ENCODE measurements at places on chromosomes 2 and 18.

- no peak for DNase-seq
- H3K36me3 ChIP-seq = no peaks in the 10 kb centered on the region
- no peak overlapping the region for H3K27ac ChIP-seq
- peaks cover 7% of the 10 kb centered on the region for H3K4me1 ChIP-seq
- no peaks in the 10 kb centered on the region for H3K27me3 ChIP-seq
These were observed 6.5 kb upstream of the THOC1 start for GRCh38 chr18:274313-274712.

DNA sequence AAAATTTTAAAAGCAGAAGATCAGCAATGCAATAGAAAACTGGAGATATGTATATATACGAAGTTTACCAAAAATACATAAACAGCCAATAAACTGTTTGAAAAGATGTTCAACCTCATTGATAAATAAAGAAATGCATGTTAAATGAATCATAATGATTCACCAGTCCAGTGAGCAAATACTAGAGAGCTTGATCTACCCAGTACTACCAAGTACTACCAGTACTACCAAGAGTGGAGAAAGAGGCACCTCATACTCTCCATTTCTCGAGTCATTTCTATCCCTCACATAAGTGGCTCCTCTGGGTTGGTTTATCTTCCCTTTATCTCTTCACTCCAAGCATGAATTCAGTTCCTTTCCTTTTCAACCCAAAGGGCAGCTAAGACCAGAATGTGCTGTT lies 138.9 kb downstream of the MREG start:
- H3K4me1 ChIP-seq = peaks cover 1% of the 10 kb centered on the region
- no peak overlapping the region for H3K4me3 ChIP-seq
- no peak for DNase-seq
- no peaks in the 10 kb centered on the region for H3K27me3 ChIP-seq

DNA sequence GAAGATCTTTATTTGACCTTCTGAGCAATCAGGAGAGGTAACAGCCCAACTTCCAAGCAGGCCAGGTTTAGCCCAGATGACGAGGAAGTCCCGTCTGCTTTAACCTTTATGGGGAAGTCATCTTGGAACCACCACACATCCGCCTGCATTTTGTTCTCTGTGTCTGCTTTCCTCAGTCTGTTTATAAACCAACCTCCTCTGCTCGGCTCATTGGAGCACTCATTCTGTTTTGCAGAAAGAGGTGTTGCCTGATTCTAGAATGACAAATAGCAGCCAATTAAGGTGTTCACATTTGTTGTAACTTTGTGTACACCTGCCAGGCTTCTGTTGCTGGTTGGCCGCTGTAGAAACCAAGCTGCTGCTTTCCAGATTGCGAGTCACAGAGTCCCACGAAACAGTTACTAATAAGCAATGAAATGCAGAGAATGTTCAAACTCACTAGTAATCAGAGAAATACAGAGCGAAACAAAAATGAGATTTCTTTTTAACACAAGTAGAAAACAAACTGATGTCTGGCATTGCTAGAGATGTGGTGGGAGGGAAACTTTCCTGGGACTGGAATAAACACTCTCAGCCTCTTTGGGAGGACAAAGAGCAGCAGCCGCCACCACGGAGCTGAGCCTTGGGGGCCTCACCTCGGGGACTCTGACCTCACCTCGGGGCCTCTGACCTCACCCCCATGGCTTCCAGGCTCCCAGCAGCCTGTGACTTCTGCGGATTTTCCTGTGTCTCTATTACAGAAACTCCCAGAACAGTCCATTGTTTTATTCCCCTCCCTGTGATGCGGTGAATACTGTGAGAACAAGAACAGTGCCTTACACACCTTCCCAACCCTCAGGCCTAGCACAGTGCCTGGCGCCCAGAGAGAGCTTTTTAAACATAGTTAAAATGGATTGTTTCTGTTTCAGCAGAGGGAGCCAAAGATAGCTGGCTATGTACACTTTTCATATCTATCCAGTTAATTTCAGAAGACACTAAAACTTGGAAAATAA lies 64.0 kb downstream of the MBP start:
- peaks cover 19% of the 10 kb centered on the region for H3K4me1 ChIP-seq
- DNase-seq = no peak
- H3K27me3 ChIP-seq = no peaks in the 10 kb centered on the region
- no peak overlapping the region for H3K4me3 ChIP-seq

DNA sequence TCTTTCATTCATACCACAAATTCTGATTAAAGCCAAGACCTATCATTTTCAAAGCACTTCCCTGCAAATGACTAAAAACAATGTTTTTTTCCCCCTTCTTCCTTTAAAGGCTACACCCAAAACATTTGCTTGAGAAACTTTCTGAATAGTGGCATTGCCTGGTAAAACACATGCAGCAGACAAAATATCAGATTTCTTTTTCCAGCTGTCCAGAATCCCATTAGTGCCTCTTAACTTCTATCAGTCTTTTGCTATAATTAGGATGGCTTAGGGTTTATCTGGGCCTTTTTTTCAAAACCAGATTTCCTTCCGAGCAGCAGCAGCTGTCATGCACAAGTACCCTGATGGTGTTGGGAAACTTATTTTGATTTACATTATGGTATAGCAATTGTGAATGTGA lies 50.6 kb downstream of the ALPK2 start:
- H3K36me3 ChIP-seq = no peaks in the 10 kb centered on the region
- H3K27me3 ChIP-seq = peaks cover 21% of the 10 kb centered on the region
- H3K27ac ChIP-seq = no peak overlapping the region

DNA sequence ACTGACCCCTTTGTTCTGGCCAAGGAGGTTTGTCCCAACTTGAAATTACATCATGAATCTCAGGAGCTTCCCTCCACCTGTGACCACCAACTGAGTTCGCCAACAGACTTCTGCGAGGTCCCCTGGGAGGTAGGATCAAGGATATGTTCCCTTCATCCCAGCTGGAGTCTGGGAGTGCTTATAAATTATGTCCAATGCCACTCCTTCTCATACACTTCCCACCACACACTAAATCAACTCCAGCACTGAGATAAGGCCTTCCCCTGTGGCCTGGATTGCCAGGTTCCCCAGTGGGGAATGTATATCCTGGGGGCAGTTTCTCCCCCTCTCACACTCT lies 99.2 kb downstream of the RND3 start:
- peaks cover 2% of the 10 kb centered on the region for H3K36me3 ChIP-seq
- H3K27ac ChIP-seq = no peak overlapping the region
- no peaks in the 10 kb centered on the region for H3K27me3 ChIP-seq
- peaks cover 5% of the 10 kb centered on the region for H3K4me1 ChIP-seq
- DNase-seq = no peak

DNA sequence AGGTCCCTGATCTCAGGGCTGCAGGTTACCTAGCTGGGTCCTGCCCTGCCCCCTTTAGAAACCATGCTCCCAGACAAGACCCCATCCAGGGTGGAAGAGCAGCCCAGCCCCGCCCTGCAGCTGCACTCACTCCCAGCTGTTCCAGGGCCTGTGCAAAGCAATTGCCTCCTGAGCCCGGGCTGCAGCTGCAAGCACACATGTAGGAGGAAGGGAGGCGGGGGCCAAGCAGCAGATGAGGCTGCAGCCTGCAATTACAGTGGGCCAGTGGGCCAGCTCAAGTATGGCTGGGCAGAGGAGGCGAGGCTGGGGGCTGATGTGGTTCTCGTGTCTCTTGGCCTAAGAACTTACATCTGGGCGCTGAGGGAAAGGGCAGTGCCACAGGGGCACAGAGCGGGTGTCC lies 65.4 kb upstream of the TUBA3E start:
- peaks cover 26% of the 10 kb centered on the region for H3K27me3 ChIP-seq
- no peaks in the 10 kb centered on the region for H3K36me3 ChIP-seq
- no peak overlapping the region for H3K4me3 ChIP-seq
- DNase-seq = no peak
- H3K27ac ChIP-seq = no peak overlapping the region

DNA sequence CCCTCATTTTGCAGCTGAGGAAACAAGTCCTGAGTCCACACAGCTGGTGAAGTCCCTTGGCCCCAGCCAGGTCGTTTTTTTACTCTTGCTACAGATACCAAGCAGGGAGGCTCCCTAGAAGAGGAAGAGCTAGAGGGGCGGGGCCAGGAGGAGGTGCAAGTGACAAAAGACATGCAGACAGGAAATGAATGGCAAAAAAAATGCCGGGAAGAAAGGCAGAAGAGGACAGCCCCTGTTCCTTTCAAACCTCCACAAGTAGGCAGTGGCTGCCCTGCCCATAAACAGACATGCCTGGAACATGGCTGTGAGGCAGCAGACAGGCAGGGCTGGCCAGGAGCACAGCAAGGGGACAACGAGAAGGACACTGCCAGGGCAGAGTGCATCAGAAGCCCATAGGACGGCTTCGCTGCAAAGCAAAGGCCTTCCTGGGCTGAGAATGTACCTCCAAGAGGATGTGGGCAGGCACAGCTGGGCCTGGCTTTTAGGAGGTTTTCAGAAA lies 108.7 kb downstream of the ZBTB7C start:
- no peak overlapping the region for H3K27ac ChIP-seq
- H3K4me1 ChIP-seq = peaks cover 19% of the 10 kb centered on the region
- no peaks in the 10 kb centered on the region for H3K36me3 ChIP-seq

DNA sequence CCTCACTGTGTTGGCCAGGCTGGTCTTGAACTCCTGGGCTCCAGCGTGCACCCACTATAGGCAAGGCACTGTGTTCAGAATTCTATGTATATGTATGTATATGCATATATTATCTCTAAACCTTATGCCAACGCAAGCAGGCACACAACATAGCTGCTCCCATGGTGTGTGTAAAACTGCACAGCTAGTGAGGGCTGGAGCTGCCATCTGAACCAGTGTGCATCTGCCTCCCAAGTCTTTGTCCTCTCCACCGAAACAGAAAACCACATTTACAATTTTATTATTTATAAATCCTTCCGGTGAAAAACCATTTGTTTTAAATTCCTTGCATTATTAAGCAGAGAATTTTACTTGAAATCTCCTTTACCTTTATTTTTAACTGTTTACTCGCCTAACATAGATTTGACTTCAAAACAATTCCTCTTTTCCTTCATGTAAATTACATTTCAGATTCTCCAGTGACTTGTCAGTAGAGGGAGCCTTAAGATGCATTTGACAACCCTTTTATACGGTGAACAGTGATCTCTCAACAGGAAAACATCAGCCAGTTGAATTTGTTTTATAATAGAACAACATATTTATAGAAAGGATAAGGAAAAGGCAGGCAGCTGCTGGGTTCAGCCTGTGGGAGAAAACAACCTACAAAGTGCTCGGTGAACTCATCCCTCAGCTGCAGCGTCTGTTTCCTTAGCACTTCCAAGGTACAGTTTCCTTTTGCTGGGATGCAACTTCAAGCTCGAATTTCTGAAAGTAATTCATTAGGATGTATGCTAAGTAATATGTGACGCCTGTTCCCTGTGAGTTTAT lies 101.2 kb downstream of the MYT1L start:
- no peak overlapping the region for H3K4me3 ChIP-seq
- H3K27ac ChIP-seq = no peak overlapping the region
- no peaks in the 10 kb centered on the region for H3K36me3 ChIP-seq
- DNase-seq = no peak

GRCh38 chr2:112891385-112891831 lies 19.6 kb upstream of the IL37 start:
- no peaks in the 10 kb centered on the region for H3K4me1 ChIP-seq
- no peak overlapping the region for H3K27ac ChIP-seq
- H3K27me3 ChIP-seq = no peaks in the 10 kb centered on the region

- peaks cover 21% of the 10 kb centered on the region for H3K27me3 ChIP-seq
- peaks cover 5% of the 10 kb centered on the region for H3K4me1 ChIP-seq
- H3K27ac ChIP-seq = no peak overlapping the region
- H3K36me3 ChIP-seq = peaks cover 2% of the 10 kb centered on the region
- DNase-seq = no peak
These were observed 24.5 kb downstream of the TMEM177 start for GRCh38 chr2:119703526-119703925.

DNA sequence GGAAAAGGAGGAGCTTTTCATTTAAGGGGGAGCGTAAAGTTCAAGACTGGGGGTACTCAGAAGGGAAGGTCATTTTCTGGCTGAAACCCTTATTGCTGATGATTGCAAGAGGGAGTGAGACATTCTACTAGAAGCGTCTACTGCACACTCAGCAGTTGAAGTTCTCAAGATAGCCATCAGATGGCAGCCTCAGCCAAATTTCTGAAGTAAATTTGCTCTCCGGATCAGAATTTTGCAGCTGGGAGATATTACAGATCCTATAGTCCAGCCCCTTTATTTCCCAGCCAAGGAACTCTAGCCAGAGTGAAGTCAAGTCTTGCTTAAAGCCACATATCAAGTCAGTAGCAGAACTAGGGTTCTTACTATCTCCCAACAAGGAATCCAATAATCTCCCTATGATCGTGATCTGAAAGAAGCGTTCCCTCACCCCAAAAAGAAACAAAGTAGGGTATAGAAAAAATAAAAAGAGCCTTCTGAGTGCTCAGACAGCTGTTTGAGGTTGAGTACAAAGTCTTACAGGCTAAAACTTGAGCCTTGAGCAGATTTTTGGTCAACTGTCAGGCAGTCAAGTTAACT lies 24.0 kb downstream of the RAX start:
- no peaks in the 10 kb centered on the region for H3K4me1 ChIP-seq
- H3K36me3 ChIP-seq = no peaks in the 10 kb centered on the region
- H3K27ac ChIP-seq = no peak overlapping the region
- DNase-seq = no peak
- H3K4me3 ChIP-seq = no peak overlapping the region
- peaks cover 72% of the 10 kb centered on the region for H3K27me3 ChIP-seq

- H3K4me1 ChIP-seq = peaks cover 31% of the 10 kb centered on the region
- DNase-seq = no peak
- H3K36me3 ChIP-seq = no peaks in the 10 kb centered on the region
- H3K4me3 ChIP-seq = peak overlapping the region; percentile 23
These were observed 509 bp upstream of the CYS1 start for GRCh38 chr2:10080536-10081304.

GRCh38 chr2:5538772-5539171 lies 153.4 kb upstream of the SOX11 start:
- H3K4me3 ChIP-seq = no peak overlapping the region
- peaks cover 4% of the 10 kb centered on the region for H3K27me3 ChIP-seq
- H3K4me1 ChIP-seq = peaks cover 30% of the 10 kb centered on the region
- no peak for DNase-seq
- peaks cover 7% of the 10 kb centered on the region for H3K36me3 ChIP-seq
- H3K27ac ChIP-seq = peak overlapping the region; percentile 97

DNA sequence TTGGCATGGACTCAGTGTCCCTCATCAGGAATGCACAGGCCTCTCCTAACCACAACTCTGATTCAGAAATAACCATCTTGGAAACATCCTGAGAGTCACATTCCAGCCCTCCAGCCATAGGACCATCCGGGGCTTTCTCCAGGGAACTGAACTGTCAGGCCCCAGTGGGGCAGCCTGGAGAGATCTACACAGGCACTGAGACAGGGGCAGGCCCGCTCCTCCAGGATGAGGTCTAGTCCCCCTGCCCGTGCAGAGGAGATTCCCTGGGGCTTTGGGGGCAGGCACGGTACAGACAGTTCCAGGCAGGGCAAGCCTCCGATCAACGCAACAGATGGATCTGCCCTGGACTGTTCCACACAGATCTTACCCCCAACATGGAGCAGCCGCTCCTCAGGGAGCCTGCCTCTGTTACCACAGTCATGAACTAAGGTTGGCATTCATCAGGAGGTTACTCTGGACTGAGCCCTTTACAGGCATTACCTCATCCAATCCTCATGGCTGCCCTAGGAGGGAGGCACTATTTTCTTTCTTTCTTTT lies 12.0 kb downstream of the KCNK3 start:
- H3K36me3 ChIP-seq = no peaks in the 10 kb centered on the region
- no peak for DNase-seq
- H3K4me1 ChIP-seq = peaks cover 13% of the 10 kb centered on the region
- no peak overlapping the region for H3K27ac ChIP-seq
- peaks cover 40% of the 10 kb centered on the region for H3K27me3 ChIP-seq

GRCh38 chr2:104865096-104865470 lies 11.2 kb downstream of the POU3F3 start:
- no peak overlapping the region for H3K27ac ChIP-seq
- no peak overlapping the region for H3K4me3 ChIP-seq
- H3K4me1 ChIP-seq = peaks cover 8% of the 10 kb centered on the region
- H3K36me3 ChIP-seq = no peaks in the 10 kb centered on the region
